ENCODE measurements at places on chromosomes 7 and 10. TPM values are rescaled to one million over a fixed set of nuclear protein-coding genes. Genes with fewer than 3 reads are reported as not detected.
A peak's percentile ranks its signal among the peaks of the same experiment; 100 is the strongest.

GRCh38 chr10:77034795-77035194 lies 602.8 kb downstream of the KCNMA1 start:
- H3K4me3 ChIP-seq = no peak overlapping the region
- H3K36me3 ChIP-seq = no peaks in the 10 kb centered on the region
- no peak overlapping the region for H3K27ac ChIP-seq
- H3K27me3 ChIP-seq = no peaks in the 10 kb centered on the region
- no peaks in the 10 kb centered on the region for H3K4me1 ChIP-seq
- DNase-seq = no peak

DNA sequence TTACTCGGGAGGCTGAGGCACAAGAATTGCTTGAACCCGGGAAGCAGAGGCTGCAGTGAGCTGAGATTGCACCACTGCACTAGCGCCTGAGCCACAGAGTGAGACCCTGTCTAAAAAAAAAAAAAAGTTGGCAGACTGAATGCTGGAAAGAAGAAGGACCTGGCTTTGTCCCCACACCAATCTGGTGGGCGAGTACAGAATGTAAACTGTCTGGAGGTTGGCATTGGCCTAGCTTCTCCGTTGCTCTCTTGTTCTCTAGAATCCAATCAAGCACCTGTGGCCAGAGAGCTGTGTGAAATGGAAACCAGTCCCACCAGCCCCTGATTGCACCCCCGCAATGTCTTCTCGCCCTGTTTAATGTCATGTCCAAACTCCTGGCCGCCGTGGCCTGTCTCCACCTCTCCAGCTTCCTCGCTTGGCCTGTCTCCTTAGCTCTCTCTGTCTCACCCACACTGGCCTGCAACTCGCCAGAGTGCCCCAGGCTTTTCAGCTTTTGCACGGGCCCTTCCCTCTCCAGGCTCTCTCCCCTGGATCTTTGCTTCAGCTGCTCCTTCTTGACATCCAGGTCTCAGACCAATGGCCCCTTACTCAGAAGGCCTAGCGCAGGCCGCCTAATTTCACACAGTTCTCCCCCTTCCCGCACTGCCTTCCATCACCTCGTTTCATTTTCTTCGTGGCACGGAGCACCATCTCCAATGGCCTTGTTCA lies 670 bp upstream of the AGK start:
- H3K4me1 ChIP-seq = peaks cover under 1% of the 10 kb centered on the region
- H3K4me3 ChIP-seq = peak overlapping the region; percentile 85
- no peaks in the 10 kb centered on the region for H3K36me3 ChIP-seq
- H3K27me3 ChIP-seq = no peaks in the 10 kb centered on the region

DNA sequence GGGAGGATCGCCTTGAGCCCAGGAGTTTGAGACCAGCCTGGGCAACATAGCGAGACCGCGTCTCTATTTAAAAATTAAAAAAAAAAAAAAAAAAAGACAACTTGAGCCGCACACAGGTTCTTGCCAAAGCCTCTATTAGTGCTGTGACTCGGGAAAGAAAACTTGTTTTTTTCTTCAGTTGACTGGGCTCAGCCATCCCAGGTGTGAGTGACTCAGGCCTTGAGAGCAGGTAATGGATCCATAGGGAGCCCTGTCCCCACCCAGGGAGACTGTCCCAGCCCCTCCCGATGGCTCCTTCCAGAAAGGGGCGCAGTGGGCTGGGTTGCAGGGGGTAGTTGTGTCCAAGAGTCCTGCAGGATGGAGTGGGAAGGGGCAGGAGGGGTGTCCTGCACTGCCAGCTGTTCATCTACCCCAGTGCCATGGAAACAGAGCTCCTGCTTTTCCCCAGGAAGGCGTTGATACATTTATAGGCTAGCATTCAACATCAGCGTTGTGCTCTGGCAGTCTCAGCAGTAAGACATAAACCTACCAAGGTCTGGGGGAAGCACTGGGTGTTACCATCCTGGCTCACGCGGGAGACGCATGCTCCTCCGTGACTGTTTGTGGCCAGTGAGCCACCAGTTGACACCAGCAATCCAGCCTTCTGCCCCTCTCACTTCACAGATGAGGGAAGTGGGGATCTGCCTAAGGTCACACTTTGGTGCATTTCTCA lies 126.6 kb downstream of the CUX1 start:
- no peak for DNase-seq
- H3K36me3 ChIP-seq = peaks cover 4% of the 10 kb centered on the region
- H3K4me1 ChIP-seq = peaks cover 12% of the 10 kb centered on the region

DNA sequence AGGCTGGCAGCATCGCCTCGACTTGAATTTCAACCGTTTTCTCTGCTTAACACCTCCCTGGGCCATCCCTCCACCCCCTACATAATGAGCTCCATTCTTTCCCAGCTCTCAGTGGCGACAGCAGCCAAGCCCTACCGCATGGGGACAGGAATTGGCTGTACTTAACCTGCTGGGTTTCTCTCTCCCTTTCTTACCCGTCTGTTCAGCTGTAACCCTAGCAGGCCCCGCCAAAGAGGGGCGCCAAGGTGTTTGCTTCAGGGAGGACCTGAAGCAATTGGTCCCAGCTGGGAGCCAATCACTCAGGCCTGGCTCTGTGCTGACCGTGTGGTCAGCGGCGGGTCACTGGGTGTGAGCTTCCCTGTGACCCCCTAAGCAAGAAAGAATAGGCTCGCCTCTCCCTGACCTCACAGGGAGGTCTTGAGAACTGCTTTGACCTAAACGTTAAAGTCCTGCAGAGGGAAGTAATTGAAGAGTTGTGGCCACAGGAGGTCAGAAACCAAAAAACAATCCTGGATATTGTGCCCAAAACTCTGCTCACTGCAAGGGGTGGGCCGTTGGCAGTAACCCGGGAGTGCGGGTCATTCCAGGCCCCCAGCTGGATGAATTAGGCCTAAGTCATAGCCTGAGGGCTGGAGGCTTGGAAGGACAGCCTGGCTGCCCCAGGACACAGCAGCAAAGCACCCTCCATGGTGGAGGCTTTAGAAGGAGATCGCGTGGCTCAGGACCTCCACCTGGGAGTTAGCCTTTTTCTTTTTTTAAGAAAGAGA lies 114.6 kb downstream of the ITIH5 start:
- H3K36me3 ChIP-seq = no peaks in the 10 kb centered on the region
- no peaks in the 10 kb centered on the region for H3K4me1 ChIP-seq
- H3K27ac ChIP-seq = no peak overlapping the region
- no peak overlapping the region for H3K4me3 ChIP-seq

- peak; percentile 87 for DNase-seq
- peaks cover 10% of the 10 kb centered on the region for H3K36me3 ChIP-seq
- peaks cover 13% of the 10 kb centered on the region for H3K4me1 ChIP-seq
- no peak within 1 kb of the TSS for H3K27ac ChIP-seq
- peak within 1 kb of the TSS; percentile 56 for H3K4me3 ChIP-seq
Observed at GRCh38 chr7:101126651-101127459, at the start of gene SERPINE1. Gene SERPINE1, plus strand, starts transcription at chr7:101127104. Its CDS starts 1,290 bp downstream, at chr7:101128394.

DNA sequence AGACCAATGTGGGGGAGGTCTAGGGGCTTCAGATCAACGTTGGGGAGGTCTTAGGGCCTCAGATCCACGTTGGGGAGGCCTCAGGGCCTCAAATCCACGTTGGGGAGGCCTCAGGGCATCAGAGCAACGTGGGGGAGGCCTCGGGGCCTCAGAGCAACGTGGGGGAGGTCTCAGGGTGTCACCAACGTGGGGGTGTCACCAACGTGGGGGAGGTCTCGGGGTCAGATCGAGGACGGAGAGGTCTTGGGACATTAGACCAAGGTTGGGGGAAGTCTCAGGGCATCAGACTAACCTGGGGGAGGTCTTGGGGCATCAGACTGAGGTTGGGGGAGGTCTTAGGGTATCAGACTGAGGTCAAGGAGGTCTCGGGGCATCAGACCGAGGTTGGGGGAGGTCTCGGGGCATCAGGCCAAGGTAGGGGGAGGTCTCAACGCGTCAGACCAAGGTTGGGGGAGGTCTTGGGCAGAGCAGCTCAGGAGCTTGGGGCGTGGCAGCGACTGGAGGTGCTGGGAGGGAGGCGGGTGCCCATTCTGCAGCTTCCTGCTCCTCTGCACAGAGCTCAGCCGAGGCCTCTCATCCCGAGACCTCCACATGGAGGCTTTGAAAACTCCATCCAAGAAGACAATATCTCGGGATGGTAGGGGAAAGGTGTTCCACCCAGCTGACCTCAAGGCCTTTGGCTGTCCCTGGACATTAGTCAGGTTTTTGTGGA lies 159.8 kb downstream of the WDR37 start:
- H3K27ac ChIP-seq = no peak overlapping the region
- H3K4me3 ChIP-seq = no peak overlapping the region
- H3K27me3 ChIP-seq = no peaks in the 10 kb centered on the region
- peak; percentile 10 for DNase-seq

GRCh38 chr7:117384688-117385362 lies 42.5 kb downstream of the ASZ1 start:
- no peak for DNase-seq
- no peaks in the 10 kb centered on the region for H3K36me3 ChIP-seq
- H3K27me3 ChIP-seq = no peaks in the 10 kb centered on the region
- H3K27ac ChIP-seq = no peak overlapping the region
- no peaks in the 10 kb centered on the region for H3K4me1 ChIP-seq

DNA sequence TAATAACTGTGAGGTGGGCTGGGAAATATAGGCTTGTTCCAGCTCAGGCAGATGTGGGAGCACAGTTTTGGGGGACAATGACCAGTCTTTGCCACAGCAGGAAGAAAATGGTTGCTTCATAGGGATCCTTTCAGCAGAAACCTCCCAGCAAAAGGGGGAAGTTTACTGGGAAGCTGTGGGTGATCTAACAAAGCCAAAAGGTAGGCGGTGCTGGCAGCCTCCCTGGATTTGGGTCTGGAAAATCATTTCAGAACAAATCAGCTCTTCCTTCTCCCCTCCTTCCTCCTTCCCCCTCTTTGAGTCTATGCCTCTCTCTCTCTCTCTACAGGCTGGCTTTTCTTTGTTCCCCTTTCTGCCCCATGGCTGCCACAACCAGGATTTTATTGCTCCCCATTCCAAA lies 16.2 kb downstream of the RPS24 start:
- no peaks in the 10 kb centered on the region for H3K27me3 ChIP-seq
- no peak for DNase-seq
- no peak overlapping the region for H3K27ac ChIP-seq
- no peak overlapping the region for H3K4me3 ChIP-seq

- H3K36me3 ChIP-seq = no peaks in the 10 kb centered on the region
- no peak overlapping the region for H3K4me3 ChIP-seq
- H3K27ac ChIP-seq = no peak overlapping the region
- DNase-seq = no peak
- H3K27me3 ChIP-seq = no peaks in the 10 kb centered on the region
Observed at GRCh38 chr7:30249986-30250774, 34.2 kb upstream of the ZNRF2 start.

GRCh38 chr10:101968940-101969321 lies 87.0 kb downstream of the ARMH3 start:
- no peaks in the 10 kb centered on the region for H3K27me3 ChIP-seq
- no peak overlapping the region for H3K4me3 ChIP-seq
- H3K4me1 ChIP-seq = no peaks in the 10 kb centered on the region
- no peak overlapping the region for H3K27ac ChIP-seq
- peaks cover 2% of the 10 kb centered on the region for H3K36me3 ChIP-seq

DNA sequence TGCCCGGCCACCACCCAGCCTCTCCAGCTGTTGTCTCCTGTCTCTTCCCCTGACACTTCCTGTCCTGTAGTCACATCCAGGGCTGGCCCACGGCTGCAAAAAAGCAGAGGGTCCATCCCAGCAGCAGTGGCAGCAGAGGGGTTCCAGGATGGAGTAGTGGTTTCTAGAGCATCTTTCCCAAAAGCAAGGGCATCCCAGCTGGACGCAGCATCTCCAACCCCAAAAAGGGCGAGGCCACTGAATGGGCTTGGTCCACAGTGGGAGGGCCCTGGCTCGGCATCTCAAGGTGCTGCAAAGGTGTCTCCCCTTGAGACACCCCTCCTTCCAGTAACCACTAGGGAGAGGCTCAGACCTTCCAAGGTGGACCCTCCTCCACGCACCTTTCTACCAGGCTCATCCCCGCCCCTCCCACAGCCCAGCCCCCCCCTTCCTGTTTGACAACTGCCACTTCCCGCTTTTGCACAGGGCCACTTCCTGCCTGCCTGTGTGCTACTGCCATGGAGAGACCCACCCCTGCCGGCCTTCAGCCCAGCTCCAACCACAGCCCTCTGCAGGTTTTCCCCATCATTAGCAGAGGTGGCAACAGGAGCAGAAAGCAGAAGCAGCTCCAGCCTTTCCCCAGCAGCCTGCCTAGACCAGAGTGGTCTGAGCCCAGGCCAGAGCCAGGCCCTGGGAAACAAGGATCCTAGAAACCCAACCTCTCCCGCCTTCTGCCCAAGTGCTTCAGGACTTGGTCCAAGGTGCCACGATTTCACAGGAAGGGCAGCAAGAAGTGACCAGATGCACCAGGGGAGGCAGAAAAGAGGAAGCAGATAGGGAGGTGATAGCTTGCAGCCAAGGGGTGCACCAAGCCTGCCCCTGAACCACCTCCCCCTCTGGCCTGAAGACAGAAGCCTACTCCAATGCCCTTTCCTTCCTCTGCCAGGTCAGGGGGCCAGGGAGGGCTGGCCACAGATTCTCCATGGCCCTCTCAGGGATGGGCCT lies 8.6 kb downstream of the CAMK2G start:
- no peaks in the 10 kb centered on the region for H3K4me1 ChIP-seq
- H3K27me3 ChIP-seq = no peaks in the 10 kb centered on the region
- DNase-seq = no peak
- no peak overlapping the region for H3K27ac ChIP-seq
- H3K4me3 ChIP-seq = no peak overlapping the region

- H3K4me3 ChIP-seq = no peak overlapping the region
- DNase-seq = peak; percentile 19
- H3K36me3 ChIP-seq = peaks cover 13% of the 10 kb centered on the region
- no peaks in the 10 kb centered on the region for H3K27me3 ChIP-seq
Observed at GRCh38 chr10:124007102-124007772, 86.2 kb downstream of the CHST15 start.

DNA sequence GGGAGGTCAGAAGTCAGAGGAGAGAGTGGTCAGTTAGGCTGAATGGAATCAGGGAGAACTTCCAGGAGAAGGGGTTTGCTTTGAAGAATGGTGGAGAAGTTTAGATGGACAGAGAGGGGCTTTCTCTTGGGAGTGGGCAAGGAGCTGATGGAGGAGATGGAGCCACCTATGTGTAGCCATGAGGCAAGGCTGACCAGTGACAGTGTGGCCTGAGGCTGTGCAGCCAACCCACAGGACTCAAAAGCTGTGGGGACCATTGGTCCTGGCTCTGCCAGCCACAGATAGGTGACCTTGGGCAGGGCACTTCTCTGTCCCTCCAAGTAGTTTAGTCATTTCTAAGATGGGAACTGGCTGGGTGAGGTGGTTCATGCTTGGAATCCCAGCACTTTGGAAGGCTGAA lies 18.7 kb downstream of the NEURL1 start:
- no peak overlapping the region for H3K27ac ChIP-seq
- no peaks in the 10 kb centered on the region for H3K36me3 ChIP-seq
- no peaks in the 10 kb centered on the region for H3K4me1 ChIP-seq
- no peaks in the 10 kb centered on the region for H3K27me3 ChIP-seq
- DNase-seq = peak; percentile 5

Gene AQP1
- not detected for total RNA-seq

Gene GIMAP8
- total RNA-seq = not detected

Gene C7orf57
- total RNA-seq = 0.35 TPM

Gene LRRD1
- total RNA-seq = not detected

Gene A1CF
- not detected for total RNA-seq

Gene CPA2
- total RNA-seq = 0.29 TPM

All from H9 (cell line).